Hematopoietic multipotent progenitor cell treated with erythropoietin and hydrocortisone succinate and interleukin-3 and kit ligand, for 17 days (in vitro differentiated cells): ENCODE measurements at places on chromosomes 3 and 15.
A peak's percentile ranks its signal among the peaks of the same experiment; 100 is the strongest.

DNA sequence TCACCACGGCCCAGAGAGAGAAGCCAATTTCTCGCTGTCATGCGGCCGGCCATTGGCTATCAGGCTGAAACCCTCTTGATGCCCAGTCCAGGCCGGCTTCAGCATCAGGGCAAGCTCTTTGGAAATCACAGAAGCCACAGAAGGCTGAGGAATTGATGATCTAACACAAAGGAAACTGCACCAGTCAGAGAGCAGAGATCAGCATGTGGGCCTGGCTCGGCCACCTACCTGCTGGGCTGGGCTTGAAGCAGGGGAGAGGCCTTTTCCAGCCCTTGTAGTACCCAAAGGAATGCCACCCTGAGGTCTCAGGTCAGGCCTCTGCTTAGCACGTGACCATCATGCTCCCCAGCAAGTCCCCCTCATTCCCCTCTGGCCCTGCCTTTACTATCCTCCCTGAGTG, 119.1 kb downstream of the TLE3 start:
- DNase-seq, result no peak

DNA sequence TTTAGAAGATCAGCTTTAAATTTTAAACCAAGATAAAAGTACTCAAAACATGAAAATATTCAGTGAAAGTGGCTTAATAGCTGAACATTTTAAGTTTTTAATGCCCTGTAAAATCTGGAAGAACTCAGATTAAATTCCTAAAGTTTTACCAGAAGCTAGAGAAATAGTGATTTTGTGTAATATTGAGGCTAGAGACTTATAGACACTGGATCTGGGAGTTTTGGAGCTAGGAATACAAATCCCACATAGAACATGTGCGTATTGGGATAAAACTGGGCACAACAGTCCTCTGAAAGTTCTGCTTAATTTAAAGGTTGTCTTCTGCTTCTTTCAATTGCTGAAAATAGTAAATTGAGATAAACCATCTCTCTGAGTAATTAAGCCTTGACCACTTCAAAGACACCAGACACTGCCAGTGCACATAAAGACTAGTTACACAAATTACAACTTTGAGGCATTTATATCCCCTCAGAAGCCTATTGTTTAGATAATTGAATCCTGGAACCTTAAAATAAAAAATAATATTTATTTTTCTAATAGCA, 1382.5 kb downstream of the OTOL1 start:
- no peak for DNase-seq

DNA sequence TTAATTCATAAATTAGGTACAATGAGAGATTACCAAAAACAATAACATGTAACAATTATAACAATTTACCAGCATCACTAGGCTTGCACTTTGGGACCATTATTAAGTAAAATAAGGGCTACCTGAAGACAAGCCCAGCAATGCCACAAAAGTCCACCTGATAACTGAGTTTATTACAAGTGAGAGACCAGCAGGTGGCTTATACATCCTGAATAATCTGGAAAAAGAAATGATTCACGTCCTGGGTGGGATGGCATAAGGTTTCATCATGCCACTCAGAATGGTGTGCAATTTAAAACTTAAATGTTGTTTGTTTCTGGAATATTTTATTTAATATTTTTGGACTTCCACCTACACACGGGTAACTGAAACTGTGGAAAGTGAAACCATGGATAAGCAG, 1287.1 kb upstream of the GBE1 start:
- no peak for DNase-seq

DNA sequence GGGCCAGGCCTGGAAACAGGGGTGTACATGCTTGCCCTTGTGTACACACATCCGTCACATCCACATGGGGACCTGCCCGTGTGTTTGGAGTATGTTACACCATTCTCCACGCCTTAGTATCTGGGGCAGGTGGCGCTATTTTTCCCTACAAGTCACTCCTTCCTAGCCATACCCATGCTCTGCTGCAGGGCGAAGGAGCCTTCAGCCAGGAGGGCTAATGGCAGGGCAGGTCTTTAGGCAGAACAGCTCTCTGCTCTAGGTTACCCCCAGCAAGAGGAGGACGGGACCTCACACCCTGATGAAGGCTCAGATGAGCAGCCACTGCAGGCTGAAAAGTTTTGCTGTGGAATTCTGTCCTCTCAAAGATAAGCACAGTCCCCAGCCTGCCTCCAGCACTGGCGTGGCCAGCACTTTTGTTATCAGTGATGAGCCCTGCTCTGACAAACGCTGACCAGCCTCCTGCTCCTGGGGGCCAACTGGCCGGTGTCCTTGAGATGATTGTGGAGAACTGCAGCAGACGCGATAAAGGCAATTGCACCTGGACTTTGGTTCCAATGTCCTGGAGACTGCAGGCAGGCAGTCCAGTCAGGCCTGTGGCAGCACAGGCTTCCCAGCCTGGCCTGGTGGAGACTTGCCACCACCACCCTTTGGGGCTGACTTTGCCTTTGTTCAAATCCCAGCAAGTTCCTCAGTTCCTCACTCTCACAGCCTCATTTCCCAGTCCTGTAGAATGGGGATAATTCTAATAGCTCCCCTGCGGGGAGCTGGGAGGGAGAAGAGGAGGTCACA, 19.8 kb upstream of the PIGZ start:
- no peak for DNase-seq

GRCh38 chr3:32601722-32602121, 31.1 kb upstream of the DYNC1LI1 start:
- no peak for DNase-seq

GRCh38 chr3:168165390-168166269, 69.9 kb upstream of the GOLIM4 start:
- peak; percentile 64 for DNase-seq

GRCh38 chr15:33454346-33454745, 143.6 kb downstream of the RYR3 start:
- DNase-seq, result no peak

GRCh38 chr3:117628823-117629291, 919.3 kb downstream of the TUSC7 start:
- DNase-seq, result no peak

- DNase-seq, result peak; percentile 36
Observed at GRCh38 chr3:124768812-124769211, 38.6 kb downstream of the UMPS start.

DNA sequence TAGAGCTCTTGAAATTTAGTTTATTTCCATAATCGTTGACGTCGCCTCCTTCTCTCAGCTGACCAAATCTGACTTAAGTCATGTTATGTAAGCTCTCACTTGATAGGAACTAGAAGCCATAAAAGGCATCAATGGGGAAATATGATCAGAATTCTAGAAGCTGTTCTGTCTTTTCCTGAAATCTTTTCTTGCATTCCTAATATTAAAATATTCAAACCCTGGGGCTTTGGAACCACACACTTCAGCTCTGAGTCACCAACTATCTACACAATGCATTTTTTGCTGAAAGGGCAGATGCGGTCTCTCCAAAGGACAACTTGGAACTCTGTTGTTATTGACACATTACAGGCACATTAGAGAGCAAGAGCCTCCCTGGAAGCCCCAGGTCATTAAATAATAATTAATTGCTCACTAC, 91.3 kb downstream of the LARS2 start:
- DNase-seq, result no peak

GRCh38 chr15:42890161-42890913, 30.2 kb downstream of the TTBK2 start:
- no peak for DNase-seq

- no peak for DNase-seq
Observed at GRCh38 chr3:184546252-184546651, 15.3 kb upstream of the EPHB3 start.

DNA sequence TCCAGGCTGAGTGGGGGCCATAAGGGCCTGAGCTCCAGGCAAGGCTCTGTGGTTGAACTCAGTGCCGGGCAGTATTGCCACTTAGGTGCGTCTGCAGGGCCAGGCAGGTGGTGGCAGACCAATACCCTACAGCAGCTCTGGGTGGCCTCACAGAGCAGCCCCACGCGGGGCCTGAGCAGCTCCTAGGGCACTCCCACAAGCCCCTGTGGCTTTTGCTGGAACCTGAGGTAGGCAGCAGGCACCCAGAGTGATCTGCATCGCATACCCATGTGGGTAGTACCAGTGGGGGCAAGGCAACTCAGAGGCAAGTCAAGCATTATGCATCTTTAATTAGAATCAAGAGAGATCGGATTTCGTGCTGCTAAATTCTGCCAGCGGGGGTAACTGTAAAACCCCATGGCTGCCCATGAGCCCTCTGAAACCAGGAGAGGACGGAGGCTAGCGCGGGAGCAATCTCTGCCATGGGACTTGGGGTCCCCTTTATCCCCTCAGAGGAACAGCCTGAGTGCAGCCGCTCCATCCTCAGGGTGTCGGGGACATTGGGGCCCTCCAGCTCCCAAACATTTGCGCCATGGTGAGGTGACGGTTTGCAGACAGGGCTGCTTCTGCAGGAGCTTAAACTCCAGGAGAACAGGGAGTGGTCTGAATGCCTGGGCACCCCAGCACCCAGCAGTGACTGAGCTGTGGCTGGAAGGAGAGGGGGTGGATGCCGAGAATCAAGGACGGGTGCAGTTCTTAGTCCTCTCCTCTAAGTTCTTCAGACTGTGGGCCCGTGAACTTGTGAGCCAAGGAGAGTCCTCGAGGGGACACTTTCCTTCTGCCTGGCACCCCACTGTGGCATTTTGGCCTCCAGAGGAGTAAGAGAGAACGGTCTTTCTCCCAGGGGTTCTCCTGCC, 62.4 kb upstream of the PCSK6 start:
- DNase-seq, result no peak

- no peak for DNase-seq
Observed at GRCh38 chr15:61629269-61629668, 400.2 kb upstream of the RORA start.

GRCh38 chr3:16090706-16091105, 83.8 kb upstream of the GALNT15 start:
- DNase-seq, result no peak

DNA sequence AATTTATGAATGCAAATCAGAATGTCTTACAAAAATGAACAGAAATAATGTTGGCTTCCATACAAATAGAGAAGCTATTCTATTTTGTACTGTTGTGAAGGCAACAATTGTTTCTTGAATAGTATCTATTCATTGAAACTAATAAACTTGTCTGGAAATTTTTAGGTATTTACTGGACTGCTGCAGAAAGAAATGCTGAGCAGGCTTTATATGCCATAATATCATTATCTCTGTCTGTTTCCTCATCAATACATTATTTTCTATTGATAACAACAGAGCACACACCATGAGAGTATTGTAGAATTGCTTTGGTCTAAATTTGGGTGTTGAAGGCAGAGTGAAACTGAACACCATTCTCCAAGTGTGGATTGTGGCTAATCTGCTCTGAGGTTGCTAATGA, 216.5 kb upstream of the CGNL1 start:
- no peak for DNase-seq

DNA sequence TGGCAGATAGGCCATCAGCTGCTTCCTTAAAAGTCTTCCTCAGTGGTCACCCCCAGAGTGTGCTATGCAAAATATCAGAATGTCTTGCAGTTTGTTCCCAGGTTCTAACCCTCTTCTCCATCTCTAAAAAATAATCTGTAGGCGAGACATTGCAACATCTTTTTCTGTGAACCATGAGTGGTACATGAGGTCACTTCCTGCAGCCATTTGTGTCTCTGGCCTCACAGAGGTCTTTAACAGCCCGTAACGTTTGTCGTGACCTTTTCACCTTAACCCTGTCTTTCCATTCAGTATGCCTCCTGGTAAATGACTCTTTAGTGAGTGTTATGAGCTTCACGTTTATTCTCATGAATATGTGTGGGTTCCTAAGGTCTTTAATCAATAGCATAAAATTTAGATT, 145.4 kb downstream of the KLHL25 start:
- no peak for DNase-seq

DNA sequence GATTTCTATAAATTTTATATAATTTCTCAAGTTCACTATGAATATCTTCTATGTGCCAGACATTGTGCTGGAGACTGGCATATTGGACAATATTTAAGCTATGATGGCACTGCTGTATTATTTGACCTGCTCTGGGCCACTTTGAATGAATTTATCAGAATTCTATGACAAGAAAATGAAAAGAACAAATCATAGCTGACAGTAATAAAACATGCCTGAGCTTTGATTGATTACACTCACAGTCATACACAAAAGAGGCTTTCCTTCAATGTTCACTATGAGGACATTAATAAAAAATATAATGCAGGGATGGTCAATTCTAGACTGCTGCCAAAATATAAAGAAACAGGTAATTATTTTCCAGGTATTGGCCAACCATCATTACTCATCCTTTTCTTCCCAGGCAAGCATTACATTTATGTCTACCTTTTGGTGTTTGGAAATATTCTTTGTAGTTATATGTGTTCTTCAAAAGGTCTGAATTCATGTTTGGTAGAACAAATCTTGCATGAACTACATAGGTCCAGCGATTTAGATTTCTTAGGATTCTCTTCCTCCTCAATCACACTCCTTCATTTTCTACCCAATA, 81.0 kb upstream of the ALCAM start:
- no peak for DNase-seq

DNA sequence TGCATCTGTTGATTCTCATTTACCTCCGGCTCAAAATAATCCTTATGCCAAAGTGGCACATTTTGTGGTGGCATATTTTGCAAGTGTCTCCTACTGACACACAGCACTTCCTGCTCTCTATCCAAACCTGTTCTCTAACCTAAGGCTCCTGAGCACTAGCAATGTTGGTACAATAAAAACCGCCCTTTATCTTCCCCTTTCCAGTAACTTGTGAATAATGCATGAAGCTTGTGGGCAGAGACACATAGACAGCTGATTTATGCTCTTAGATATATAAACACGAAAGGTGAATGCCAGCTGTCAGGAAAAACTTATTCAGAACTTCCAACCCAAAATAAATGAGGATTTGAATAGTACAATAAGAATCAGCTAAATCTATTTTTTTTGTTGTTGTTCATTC, 34.6 kb upstream of the ARPIN start:
- no peak for DNase-seq

DNA sequence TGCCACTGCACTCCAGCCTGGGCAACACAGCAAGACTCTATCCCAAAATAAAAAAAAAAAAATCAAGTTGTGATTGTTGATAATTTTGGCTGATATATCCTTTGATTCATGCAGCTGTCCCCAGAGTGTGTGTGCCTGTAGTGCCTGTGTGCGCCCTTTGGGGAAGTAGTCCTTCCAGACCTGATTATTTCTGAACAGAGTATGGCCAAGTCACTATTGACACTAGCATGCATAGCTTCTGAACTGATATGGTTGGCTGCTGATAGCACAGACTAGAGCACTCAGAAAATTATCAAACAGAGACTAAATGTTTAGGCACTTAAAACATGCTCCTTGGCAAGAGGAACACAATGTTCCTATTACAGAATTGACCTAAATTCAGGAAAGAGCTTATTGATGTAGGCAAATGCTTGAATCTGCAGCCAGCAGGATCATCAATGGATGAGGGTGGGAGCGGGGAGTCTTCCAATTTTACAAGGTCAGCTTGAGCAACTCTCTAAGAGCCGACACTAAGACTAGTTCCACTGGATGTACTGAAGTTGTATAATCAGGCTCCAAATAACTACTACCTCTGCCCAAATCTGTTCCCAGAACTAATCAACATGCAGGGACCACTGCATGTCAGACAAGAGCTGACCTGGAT, 17.7 kb upstream of the PTPN9 start:
- no peak for DNase-seq

- no peak for DNase-seq
Observed at GRCh38 chr3:127625821-127626220, 3.2 kb upstream of the PODXL2 start.
